ENCODE measurements at places on chromosomes 1 and 21.

DNA sequence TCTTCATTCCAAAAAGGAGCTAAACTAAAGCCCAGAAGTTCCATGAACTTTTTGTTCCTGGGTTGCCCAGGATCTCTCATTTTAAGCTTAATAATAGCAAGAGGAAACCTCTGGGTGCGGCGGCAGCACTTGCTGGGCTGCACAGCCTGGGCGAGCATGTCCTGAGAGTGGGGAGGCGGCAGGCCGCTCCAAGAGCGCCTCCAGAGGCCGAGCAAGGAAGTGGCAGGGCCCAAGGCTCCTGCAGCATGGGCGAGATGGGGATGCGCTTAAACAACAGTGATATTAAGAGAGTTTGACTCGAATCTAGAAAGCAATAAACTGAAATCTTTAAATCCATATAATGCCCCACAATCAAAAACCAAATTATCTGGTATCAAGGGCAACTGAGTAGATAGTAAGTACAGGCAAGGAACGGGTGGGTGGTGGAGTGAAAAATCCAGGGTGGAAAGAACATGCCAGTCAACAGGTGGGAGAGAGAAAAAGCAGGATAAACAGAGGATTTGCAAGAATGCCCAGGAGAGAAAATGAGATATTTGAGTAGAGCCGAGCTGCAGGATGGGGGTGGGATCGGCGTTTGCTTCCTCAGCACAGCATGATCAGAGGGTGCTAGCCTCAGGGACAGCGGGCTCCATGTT, 14.1 kb upstream of the TNR start:
- DNase-seq = no peak

GRCh38 chr1:203693721-203694120, 67.1 kb downstream of the ATP2B4 start:
- no peak for DNase-seq

- DNase-seq = no peak
Measured at GRCh38 chr1:203681739-203682138, 55.1 kb downstream of the ATP2B4 start.

DNA sequence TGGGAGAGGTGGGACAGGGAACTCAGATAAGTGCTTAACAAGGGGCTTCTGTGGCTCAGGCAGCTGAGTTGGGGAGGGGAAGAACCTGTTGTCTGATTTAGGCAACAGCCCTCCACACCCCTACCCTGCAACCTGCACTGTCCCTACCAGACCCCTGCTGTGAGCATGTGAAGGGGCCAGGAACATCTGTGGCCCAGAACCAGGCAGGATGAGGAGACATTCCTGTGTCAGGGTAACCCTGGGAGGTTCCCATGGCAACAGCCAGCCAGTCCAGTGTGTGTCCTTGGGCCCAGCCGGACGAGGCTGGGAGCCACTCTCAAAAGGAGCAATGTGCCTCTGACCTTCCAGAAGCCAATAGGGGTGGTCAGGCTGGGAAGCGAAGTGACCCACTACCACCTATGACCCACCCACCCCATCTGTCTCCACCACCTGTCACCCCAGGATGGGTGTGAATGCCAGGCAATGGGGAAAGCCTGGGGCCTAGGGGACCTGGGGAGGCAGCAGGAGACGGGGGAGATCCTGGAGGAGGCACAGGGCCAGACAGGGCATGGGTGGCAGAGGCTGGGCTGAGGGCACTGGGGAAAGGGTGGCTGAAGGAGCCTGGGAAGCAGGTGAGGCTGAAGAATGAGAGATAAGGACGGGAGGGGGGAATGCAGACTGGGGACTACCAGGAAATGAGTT, 5.0 kb upstream of the PMVK start:
- no peak for DNase-seq

DNA sequence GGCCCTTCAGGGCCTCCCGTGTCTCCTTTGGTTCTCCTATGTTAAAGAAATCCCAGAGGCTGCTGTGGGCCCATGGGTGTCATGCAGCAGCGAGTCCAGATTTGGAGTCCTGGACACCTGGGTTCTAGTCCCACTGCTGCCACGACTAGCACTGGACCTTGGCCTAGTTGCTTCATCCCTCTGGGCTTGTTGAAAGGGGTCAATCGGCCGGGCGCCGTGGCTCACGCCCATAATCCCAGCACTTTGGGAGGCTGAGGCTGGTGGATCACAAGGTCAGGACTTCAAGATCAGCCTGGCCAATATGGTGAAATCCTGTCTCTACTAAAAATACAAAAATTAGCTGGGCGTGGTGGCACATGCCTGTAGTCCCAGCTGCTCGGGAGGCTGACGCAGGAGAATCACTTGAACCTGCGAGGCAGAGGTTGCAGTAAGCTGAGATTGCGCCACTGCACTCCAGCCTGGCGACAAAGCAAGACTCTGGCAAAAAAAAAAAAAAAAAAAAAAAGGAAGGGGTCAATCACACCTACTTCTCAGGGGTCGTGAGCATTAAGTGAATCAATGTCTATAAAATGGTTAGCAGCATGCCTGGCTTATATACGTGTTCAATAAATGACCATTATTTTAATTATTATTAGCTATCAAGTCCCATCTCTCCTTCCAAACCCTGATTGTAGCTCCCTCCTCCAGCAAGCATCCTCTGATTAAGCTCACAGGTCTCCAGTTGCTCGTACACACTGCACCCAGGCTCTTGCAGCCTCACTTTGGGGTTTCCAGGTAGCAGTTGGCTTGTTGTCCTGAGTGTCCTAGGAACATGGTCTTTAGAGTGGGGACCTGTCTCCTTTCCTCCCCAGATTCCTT, 43.8 kb downstream of the KIRREL1 start:
- DNase-seq = no peak

DNA sequence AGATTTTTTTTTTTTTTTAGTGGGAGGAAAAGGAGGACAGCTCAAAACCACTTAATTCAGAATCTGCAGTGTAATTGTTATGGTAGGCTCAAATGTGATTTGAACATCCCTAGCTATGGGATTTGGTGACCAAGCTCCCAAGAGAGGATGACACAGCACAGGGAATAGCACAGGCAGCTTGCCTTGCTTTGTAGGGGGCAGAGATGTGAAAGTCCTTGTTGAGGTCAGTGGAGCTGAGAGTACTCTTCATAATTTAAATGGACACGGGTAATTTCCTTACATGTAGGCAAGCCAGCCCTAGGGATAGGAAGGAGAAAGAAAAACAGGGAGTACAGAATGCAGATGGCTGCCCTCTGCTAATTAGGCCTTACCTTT, 3.2 kb upstream of the UCK2 start:
- no peak for DNase-seq

- DNase-seq = no peak
Measured at GRCh38 chr1:160401487-160401805, 1.1 kb downstream of the VANGL2 start.

GRCh38 chr21:28747464-28747863, 245.2 kb downstream of the LTN1 start:
- no peak for DNase-seq

- DNase-seq = no peak
Measured at GRCh38 chr1:193348769-193349535, 162.5 kb upstream of the B3GALT2 start.

DNA sequence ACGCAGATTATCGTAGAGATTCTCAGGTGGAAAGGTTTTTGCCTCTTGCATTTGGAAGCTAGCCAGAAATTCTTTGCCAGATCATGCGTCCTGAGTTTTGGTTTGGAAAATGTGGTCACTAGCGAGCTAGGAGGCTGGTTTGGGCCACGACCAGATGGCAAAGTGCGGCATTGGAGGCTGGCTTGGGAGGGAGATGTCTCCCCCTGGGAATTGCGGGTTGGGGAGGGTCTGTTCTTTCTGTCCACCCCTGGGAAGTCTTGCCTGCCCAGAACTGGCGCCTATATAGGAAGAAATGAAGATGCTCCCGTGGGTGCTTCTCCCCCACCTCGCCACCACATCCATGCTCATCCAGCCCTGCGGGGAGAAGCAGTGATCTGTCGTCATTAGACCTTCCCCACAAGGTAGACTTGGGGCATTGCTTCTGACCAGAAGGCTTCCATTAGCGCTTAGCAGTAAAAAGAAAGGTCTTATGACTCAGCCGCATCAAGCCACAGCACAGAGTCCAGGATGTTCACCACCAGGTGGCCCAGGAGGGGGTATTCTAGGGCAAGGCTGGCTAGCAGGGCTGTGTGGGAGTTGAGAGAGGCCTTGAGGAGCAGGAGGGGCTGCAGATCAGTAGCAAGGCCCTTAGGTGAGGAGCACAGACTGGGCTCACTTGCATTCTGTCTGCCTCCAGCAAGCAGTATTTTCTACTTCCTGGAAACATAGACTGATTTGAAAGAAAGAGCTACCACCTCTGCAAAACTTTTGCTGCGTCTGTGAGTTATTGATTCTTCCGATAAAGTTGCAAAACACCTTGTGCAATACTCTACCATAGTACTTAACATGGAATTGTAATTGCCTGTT, 1.5 kb upstream of the PTP4A2 start:
- no peak for DNase-seq

Data from spinal cord (tissue), 10 donors.